AG08395 (cell line): ENCODE measurements at places on chromosomes 6 and 20.

- DNase-seq, result no peak
Observed at GRCh38 chr6:34819571-34820480, 27.9 kb downstream of the BLTP3A start.

GRCh38 chr6:57089265-57089664 lies 723 bp upstream of the ZNF451 start:
- DNase-seq, result no peak

DNA sequence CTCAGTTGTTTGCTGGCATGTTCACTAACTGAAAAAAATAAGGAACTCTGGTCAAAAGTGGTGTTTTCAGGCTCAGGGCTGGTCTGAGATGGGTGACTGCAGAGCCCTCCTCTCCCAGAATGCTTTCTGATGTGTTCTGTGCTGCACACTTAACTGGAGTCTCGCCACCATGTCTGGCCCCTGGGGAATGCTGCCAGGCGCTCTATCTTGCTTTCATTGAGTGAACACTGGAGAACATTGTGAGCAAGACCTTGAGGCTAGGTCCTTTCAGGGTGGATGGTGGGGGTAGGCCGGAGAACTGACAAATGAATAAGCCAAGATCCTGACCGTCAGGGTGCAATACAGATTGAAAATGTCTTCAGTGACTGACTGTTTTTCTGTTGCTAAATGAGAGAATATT lies 19.5 kb downstream of the PANK2 start:
- no peak for DNase-seq

- peak; percentile 8 for DNase-seq
Observed at GRCh38 chr6:77292564-77293546, 170.4 kb downstream of the HTR1B start.

DNA sequence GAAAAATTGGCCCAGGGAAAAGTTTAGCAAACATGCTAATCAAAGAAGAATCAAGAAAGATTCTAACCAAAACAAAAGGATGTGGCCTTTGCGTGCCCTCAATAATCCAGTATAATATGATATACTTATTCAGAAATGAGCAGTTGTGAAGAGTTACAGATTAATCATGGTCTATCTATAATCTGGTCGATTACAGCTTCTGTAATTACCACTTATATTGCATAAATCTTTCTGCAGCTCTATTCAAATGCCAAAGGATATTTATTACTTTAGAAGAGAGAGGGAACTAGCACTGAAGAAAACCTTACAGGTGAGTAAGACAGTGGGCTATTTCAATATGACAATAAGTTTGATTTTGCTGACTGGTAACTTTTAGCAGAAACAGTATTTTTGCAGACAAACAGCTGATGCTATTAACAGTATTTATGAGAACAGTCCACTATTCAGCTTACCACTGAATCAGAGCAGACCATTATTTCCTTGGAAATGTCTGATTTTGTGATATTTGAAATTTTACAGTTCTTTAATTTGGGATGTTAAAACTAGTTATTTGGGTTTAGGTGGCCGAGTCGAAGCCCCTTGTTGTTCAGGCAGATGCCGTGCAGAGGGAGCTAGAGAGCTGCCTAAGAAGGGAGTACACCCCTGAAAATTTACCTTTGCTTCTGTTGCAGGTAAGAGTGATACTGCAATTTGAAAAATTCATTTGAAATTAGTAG lies 92.2 kb downstream of the CEP57L1 start:
- peak; percentile 41 for DNase-seq

DNA sequence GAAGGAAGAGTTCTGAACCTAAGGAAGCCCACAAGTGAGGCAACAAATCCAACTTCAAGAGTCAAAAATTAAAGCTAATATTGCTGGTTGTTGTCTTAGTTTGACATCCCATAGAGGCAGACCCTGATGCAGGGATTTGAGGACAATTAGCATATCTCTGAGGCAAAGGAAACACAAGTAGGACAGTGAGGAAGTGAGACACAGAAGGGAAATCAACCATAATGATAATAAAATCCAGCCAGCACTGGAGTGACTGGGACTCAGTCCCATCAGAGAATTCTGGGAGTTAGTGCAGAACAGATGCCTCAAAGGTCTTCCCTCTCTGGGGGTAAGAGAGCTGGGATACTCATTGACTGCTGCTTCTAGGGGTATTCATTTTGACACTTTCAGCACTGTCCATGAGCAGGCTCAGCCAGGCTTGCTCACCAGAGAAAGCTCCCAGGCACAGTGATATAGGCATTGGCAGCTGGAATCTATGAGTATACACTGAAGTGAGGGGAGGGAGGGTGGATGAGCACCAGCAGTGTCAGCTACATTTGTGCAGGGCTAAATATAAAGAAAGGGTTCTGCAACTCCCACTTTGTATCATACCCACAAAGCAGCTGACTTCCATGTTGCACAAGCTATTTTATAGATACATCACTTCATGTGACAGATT lies 43.4 kb upstream of the SPTLC3 start:
- DNase-seq, result no peak

DNA sequence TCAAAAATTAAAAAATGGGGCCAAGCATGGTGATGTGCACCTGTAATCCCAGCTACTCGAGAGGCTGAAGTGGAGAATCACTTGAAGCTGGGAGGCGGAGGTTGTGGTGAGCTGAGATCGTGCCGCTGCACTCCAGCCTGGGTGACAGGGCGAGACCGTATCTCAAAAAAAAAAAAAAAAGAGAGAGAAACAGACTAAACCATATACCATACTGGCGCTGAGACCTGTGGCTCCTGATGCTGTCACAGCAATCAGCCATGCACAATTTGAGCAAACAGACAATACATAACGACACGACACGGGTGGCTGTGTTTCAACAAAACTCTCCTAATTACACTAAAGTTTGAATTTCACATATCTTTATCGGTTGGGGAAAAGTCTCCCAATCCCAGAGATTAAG lies 14.9 kb upstream of the CBFA2T2 start:
- DNase-seq, result no peak
